ENCODE measurements at places on chromosomes 12 and 14. TPM values are rescaled to one million over a fixed set of nuclear protein-coding genes. Genes with fewer than 3 reads are reported as not detected.

GRCh38 chr12:98439981-98440581 is 75.3 kb upstream of the TMPO start:
- no peak for DNase-seq

Gene MCRS1
- 66.1 TPM for total RNA-seq

- DNase-seq, result no peak
Observed at GRCh38 chr12:50862316-50862715, 19.6 kb downstream of the TMPRSS12 start.

DNA sequence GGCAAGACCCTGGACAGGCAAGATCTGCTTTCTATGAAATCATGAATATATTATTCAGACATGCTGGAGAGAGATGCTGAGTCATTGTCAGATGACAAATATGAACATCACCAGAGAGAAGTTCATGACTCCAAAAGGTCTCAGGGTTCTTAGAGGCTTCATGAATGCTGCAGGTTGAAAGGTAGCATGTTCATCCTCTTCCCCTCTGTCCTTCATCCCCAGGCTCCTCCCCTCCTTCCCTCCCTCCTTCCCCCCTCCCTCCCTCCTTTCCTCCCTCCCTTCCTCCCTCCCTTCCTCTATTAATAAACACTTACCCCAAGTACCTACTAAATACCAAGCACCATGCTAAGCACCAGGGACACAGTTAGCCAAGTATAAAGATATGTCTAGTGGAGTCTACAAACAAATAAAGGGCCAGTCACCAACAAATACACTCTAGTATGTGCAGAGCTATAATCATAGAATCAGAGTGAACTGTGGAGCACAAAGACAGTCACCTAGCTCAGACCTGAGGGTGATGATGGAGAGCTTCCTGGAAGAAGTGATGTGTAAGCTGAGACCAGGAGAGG is 46.2 kb downstream of the RPH3A start:
- no peak for DNase-seq

Gene ESRRB
- total RNA-seq, result 0.06 TPM

DNA sequence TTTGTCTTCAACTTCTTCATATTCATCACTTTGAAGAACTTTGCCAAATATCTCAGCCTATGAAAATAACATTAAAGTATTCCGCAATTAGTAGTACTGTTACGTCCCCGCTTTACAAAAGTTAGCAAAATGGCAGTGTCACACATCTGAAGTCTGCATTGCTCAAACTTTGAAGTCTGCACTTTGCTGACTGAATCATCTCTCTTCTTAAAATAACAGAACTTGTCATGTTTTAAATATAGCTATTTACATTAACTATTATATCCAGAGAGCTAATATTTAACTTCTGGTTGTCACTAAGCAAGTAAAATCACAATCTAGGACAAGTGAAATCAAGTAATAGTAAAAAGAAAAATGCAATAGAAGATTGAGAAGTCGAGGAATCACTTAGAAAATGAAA is 34.5 kb downstream of the IPO8 start:
- no peak for DNase-seq

GRCh38 chr12:65532764-65533163 is 254.3 kb downstream of the MSRB3 start:
- DNase-seq, result no peak

All from left colon (tissue), 2 donors.